ENCODE measurements at places on chromosomes 13 and 19.

DNA sequence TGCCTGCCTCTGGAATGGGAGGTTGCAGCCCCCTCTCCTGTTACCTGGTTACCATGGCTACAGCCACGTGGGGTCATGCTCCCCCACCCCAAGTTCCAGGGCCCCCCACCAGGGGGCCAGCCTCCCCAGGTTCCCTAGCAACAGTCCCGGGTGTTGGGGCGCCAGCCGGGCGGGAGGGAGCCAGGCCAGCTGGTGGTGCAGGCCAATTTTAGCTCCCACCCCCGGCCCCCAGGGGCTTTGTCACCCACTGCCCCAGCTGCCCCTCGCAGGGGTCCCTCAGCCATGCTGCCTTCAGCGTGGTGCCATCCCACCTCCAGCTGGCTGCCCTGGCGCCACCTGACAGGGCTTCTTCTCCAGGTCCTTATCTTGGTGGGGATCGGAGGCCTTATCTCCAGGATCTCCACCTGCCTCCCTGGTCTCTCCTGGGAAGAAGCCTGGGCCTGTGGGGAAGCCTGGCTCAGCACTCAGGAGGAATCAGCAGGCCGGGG lies 3.0 kb downstream of the MARK4 start:
- no peak for DNase-seq

GRCh38 chr19:23799321-23799720 lies 40.6 kb upstream of the ZNF681 start:
- DNase-seq, result no peak

- DNase-seq, result no peak
Measured at GRCh38 chr13:45040622-45041021, 51.3 kb downstream of the GPALPP1 start.

- no peak for DNase-seq
Measured at GRCh38 chr13:70795484-70795883, 687.2 kb upstream of the KLHL1 start.

DNA sequence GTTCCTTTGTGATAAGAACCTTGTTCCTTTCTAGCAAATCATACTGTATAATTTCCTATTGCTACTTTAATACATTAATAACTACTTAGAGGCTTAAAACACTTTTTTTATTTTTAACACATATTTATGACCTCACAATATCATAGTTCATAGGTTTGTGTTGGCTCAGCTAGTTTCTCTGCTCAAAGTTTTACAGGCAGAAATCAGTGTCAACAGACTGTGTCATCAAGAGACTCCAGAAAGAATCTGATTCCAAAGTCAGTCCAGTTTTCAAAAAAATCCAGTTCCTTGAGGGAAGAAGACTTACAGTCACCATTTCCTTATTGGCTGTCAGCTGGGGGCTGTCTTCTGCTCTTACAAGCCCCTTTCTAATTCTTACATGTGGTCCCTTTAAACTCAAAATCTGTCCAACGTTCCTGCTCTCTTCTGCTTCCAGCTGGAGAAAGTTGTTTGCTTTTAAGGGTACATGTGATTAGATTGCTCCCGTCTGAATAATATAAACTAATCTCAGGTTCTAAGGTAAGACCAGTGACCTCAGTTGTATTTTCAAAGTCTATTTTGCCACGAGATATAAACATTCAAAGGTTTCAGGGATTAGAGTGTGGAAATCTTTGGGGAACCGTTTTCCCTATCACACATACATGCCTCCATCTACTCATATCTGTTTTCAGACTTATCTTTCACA lies 267.3 kb upstream of the SLITRK5 start:
- no peak for DNase-seq

- DNase-seq, result no peak
Measured at GRCh38 chr19:2561221-2561620, 85.3 kb downstream of the GADD45B start.

- no peak for DNase-seq
Measured at GRCh38 chr19:35151273-35152065, 3.1 kb upstream of the FXYD5 start.

DNA sequence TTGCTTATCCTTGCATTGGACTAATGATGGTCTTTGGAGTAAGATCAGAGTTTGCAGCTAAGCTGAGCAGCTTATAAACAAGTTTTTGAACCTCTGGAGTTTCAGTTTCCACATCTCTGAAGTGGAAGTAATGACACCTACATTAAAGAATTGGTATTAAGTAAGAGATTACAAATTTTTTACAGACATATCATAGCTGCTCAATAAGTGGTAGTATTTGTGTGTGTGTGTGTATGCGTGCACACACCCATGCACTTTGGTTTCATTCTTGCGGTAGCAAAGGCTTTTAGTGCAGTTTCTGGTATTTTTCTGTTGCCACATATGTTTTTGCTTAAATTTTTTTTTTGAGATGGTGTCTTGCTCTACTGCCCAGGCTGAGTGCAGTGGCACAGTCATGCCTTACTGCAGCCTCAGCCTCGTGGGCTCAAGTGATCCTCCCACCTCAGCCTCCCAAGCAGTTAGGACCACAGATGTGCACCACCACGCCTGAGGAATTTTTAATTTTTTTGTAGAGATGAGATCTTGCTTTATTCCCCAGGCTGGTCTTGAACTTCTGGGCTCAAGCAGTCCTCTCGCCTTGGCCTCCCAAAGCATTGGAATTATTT lies 4.5 kb downstream of the NAA16 start:
- no peak for DNase-seq

- DNase-seq, result no peak
Measured at GRCh38 chr19:17794731-17795494, at the start of gene B3GNT3. B3GNT3 (plus strand) TSS chr19:17795138; CDS start chr19:17807808, 12,670 bp downstream.

DNA sequence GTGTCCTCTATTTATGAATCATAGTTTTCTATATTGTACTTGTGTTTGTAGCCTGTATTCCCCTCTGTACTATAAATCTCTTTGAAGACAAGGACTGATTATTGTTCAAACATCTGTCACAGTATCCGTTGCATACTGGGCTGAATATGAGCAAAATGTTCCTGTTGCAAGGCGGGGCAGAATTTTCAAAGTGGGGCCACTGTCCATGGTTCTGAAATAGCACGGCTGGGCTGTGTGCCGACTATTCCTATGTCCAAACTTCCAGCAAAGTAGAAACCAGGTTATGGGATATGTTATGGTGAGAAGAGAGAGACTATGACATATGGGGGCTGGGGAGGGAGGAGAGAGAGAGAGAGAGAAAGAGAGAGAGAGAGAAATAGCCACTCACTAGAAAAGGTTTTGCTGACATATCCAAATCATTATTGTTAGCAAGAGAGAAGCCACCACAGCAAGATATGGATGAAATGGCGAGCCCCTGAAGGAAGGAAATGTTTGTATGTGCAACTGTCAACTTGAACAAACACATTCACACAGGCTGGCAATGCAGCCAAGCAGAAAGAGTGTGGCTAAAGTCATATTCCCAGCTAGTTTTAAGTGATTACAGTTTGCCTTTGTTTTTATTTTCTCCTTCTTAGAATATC lies 107.0 kb upstream of the GPR12 start:
- DNase-seq, result no peak

- DNase-seq, result no peak
Measured at GRCh38 chr13:100389617-100390016, 199.0 kb downstream of the GGACT start.

- no peak for DNase-seq
Measured at GRCh38 chr19:10118960-10119359, 739 bp downstream of the EIF3G start.

DNA sequence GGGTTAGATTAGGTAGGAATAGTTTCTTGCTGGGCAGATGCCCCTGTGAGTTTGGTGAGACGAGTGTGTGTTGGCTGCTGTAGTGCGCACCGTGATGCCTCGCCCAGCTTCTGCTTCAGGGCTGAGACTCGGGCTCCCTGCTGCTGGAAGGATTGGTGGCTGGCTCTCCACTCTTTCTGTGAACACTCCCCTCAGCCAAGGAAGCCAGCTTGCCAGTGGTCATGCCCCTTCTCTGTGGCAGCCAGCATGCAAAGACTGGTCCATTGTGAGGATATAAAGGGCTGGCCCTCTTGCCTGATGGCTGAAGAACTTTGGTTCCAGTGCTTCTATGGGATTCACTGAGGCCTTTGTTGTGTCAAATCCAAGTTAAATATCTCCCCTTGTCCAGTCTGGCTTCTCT lies 2.9 kb upstream of the HTR2A start:
- no peak for DNase-seq

GRCh38 chr19:17235971-17236777 lies 9.5 kb downstream of the NR2F6 start:
- DNase-seq, result no peak

- DNase-seq, result no peak
Measured at GRCh38 chr13:109900320-109900719, 113.9 kb upstream of the IRS2 start.

- DNase-seq, result no peak
Measured at GRCh38 chr13:40519637-40520036, 146.8 kb downstream of the FOXO1 start.

- DNase-seq, result no peak
Measured at GRCh38 chr13:110929104-110929777, 14.4 kb upstream of the ANKRD10 start.

DNA sequence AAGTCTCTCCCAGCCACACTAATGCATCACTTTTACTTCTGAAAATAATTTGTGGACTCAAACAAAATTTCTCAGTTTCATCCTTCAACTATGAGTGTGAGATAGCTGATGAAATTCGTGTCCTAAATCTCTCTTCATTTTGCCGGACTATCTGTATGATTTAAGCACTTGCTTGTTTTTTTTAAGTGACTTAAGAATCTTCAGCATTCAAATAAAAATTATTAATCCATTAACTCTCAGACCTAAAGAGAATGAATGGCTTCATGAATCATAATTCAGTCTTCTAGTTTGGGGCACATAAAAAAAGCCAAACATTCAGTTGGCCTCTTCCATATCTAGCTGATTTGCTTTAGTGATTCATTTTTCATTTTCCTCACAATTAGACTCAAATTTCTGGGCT lies 579.5 kb downstream of the DCT start:
- no peak for DNase-seq

GRCh38 chr13:99281811-99282263 lies 23.7 kb upstream of the GPR18 start:
- DNase-seq, result peak; percentile 53

DNA sequence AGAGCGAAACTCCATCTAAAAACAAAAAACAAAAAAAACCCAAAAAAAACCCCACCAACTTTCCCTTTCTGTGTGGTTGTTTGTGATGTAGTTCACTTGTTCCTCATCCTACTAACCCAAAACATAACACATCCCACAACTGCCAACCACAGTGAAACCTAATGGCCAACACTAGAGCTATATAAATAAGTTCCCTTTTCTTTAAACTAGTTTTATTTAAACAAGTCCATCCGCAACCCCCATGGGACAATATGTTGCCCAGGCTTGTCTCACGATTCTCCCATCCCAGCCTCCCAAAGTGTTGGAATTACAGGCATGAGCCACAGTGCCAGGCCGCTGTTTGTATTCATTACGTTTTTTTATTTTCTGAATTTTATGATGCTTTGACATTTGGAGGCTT lies 71.2 kb upstream of the ADGRE5 start:
- no peak for DNase-seq

GRCh38 chr19:2043961-2044708 lies 6.9 kb downstream of the MKNK2 start:
- DNase-seq, result no peak

- DNase-seq, result no peak
Measured at GRCh38 chr19:7450243-7451223, 38.3 kb downstream of the PEX11G start.

DNA sequence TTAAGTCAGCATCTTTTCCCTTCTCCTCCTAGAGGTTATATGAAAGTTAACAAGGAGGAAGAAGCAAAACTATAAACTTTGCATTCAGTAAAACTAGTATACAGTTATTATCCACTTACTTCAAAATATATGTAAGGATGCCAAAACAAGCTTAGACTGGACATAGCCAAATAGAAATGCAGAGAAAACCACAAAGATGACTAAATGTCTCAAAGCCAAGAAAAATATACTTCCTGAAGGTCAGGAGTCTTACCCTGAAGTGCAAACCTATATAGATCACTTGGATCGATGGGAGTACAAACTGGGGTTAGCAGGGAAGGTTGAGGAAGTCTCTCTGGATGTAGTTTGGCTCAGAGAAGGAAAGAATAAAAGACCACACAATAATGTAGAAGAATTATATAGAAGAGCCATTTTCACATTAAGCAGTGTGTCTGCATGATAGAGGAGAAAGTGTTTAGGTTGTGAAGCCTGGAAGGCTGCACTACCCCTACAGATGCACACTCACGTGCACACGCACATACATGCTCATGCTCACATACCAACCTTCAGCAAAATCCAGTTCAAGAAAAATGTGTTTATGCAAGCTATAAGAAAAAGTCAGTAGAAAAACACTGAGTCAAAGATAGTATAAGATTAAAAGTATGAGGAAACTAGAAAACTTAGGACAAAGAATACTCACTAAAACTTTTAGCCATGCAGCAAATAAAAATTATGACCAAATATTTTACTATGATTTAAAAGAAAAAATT lies 112.1 kb upstream of the RXFP2 start:
- DNase-seq, result no peak

GRCh38 chr13:65112123-65112522 lies 2118.0 kb downstream of the PCDH9 start:
- no peak for DNase-seq

DNA sequence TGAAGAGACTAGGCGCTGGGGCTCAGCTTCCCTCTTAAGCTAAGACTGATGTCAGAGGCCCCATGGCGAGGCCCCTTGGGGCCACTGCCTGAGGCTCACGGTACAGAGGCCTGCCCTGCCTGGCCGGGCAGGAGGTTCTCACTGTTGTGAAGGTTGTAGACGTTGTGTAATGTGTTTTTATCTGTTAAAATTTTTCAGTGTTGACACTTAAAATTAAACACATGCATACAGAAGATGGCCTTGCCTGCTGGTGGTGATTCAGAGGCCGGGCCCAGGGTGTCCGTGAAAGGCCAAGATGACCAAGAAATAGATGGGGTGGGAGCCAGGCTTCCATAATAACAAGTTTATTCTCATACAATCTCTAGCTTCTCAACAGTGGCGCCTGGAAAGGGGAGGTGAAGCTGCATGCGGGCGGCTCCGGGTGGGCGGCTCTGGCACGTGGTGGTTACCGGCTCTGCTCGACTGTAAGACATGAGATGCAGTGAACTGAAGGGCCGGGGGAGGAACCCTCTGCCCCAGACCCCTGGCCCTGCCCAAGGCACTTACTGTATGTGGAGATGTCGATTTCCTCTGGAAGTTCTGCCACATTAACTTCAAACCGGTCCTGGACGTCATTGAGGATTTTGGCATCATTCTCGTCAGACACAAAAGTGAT lies 10.5 kb downstream of the DDX39A start:
- no peak for DNase-seq

DNA sequence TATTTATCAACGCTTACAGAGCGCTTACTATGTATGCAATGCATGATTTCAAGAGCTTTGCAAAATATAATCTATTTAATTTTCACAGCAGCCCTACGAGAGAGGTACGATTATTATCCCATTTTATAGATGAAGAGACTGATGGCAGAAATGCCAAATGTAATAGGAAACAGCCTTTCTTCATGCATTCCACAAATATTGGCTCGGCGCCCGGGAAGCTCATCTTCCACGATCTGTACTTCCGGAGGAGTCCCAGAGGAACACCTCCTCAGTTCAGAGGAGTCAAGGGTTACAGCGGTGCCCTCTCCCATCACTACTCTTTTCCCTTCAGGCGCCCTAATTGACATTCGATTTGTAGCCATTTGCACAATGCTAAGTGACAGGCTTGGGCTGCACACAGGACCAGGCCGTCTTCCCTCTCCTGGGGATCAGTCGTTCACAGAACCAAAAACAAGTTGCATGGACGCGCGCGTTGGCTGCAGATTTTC lies 1.1 kb upstream of the ARHGAP35 start:
- DNase-seq, result no peak
